ENCODE measurements at places on chromosomes 5 and 9.

- no peak for DNase-seq
Measured at GRCh38 chr5:108661590-108662219, 86.0 kb upstream of the FER start.

DNA sequence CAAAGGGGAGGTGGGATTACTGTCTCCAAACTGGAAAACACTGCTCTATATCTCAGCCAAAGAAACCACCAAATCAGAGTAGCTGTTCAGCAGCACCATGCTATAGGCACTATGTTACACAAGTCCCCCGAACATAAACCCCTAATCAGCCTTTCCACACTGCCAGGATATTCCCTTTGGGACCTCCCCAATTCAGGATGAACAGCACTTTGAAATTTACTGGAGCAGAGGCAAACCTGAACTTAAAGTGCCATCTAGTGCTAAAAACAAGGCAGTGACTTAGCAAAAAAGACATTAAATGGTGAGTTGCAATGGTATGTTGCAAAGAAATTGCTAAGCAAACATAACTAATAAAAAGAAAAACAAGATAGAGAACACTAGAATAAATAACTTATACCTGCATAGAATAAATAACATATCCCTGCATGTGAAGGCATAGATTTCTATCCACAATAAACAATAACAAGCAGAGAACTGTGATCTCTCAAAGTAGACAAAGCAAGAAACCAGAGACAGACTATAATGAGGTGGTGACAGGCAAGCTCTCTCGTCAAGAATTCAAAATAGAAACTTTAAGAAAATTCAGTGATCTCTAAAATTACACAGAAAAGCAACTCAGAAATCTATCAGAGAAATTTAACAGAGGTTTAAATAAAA, 584.4 kb upstream of the ACO1 start:
- DNase-seq: no peak

DNA sequence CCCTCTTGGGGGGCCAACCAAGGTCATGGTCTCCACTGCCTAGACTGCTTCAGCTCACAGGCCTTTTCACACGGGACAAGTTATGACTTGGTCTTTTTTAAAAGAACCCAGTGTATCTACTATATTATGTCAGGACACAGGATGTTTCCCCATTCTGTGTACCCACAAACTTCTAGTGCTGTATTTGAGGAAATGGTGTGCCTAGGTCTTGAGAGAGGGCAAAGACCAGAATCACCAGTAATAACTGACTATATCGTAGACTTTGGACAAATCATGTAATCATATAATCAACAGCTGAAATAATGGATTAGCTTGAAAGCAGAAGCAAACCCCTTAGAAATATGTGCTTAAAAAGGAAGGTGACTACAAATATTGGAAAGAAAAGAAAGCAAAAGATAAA, 133.3 kb downstream of the ARL15 start:
- no peak for DNase-seq

DNA sequence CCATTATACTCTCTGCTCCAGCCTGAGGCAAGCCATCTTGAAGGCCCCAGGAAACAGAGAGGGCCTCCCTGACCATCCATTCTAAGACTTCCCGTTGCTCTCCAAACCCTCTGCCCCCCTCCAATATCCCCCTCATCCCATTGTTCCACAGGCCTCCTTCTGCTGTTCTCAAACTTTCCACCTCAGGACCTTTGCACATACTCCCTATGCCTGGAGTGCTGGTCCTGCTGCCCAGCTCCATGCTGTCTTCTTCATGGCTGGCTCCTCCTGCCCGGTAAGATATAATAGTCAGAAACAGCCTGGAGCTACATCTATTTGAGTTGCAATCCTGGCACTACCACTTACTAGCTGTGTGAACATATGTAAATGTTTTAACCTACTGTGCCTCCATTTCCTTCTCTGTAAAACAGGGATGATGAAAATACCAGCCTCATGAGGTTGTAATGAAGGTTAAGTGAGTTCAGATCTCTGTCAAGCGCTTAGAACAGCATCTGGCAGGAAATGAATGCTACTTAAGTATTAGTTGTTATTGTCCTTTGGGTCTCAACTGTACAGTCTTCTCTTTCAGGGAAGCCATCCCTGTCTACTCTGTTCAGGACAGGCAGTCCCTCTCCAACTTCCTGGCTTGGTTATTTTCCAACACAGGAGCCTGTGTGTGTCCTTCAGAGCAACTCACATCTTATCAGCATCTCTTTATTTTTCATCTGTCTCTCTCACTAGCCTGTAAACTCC, 45.8 kb downstream of the TMOD1 start:
- no peak for DNase-seq

DNA sequence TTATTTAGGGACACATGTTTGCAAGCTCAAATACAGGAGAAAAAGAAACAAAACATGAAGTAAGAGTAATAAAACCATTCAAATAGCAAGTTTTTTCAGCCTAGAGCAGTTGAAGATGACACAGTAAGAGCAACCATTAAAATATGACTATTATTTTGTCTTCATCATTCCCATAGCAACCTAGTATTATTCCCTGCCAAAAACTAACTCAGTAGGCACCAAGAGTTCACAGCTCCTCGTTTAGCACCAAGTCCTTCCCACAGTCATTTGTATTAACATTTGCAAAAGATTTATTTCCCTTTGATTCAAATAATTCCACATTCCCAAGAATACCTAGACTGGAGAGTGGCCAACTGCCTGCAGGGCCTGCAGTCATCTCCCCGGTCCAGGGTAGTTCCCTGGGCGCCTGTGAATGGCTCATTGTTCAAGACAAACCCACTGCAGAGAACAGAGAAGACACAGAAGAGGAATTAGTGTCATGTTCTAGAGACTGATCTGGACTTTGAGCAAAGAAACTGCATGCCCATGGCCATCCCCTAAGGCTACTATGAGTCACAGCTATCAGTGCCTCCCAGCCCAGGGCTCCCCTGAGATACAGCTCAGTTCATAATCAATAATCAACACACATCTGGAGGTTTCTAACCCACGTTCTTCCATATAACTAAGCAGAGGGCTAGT, 139.1 kb upstream of the MAP3K1 start:
- DNase-seq: no peak

GRCh38 chr5:175460126-175460525, 16.1 kb upstream of the DRD1 start:
- no peak for DNase-seq

- no peak for DNase-seq
Measured at GRCh38 chr5:110896901-110897300, 158.1 kb downstream of the SLC25A46 start.

GRCh38 chr5:155303120-155303519, 289.6 kb downstream of the KIF4B start:
- no peak for DNase-seq

GRCh38 chr5:27773636-27774035, 735.2 kb upstream of the CDH9 start:
- no peak for DNase-seq

GRCh38 chr5:73499187-73499586, 945 bp downstream of the BTF3 start:
- DNase-seq: no peak

DNA sequence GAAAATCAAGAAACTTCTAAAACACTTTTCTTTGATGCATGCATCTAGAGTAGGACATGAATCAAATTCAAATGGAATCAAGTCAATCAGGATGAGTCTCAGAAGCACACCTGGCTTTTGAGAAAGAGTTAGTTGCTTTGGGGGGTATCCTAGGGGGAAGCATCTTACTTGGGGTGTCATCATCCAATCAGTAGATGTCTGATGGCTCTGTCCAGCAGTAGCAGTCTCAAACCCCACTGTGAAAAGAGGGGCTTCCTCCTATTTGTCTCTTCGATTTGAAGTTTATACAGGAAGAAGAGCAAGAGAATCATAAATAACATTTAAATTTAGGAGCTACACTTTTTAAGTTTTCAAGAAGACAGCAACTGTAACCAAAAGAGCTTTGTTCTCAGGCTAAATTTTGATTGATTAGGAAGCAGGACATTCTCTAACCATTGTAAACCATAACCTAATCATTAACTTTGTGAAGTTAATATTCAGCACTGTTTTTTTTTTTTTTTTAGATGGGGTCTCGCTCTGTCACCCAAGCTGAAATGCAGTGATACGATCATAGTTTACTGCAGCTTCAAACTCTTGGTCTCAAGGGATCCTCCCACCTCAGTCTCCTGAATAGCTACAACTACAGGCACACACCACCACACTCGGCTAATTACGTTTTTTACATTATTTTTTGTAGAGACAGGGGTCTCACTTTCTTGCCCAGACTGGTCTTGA, 614.7 kb downstream of the CSNK1G3 start:
- DNase-seq: no peak

DNA sequence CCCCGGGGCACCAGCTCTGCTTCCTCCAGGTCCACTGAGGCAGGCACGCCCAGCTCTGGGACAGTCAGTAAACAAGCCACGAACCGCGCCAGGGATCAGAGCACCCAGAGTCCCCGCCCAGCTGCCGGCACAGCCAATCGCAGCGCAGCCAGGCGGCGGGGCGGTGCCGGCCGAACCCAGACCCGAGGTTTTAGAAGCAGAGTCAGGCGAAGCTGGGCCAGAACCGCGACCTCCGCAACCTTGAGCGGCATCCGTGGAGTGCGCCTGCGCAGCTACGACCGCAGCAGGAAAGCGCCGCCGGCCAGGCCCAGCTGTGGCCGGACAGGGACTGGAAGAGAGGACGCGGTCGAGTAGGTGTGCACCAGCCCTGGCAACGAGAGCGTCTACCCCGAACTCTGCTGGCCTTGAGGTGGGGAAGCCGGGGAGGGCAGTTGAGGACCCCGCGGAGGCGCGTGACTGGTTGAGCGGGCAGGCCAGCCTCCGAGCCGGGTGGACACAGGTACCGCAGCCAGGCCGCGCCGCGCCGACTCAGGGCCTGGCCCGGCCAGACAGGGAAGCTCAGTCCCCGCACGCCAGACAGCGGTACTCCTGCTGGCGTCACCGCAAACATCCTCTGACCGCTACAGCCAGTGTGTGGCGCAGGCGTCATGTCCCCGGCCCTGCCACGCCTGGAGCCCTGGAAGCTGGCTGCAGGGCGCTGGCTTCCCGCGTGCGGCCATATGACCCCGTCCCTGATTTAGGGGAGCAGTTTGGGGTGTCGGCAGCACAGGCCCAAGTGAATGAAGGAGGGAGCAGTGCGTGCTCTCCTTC, at the start of gene CTSL:
CTSL (plus strand) TSS at position 220 of the 810 bp plus-strand sequence. CDS start 1,485 bp downstream, outside the sequence.
- no peak for DNase-seq

GRCh38 chr5:8059337-8059736, 190.4 kb downstream of the MTRR start:
- no peak for DNase-seq

DNA sequence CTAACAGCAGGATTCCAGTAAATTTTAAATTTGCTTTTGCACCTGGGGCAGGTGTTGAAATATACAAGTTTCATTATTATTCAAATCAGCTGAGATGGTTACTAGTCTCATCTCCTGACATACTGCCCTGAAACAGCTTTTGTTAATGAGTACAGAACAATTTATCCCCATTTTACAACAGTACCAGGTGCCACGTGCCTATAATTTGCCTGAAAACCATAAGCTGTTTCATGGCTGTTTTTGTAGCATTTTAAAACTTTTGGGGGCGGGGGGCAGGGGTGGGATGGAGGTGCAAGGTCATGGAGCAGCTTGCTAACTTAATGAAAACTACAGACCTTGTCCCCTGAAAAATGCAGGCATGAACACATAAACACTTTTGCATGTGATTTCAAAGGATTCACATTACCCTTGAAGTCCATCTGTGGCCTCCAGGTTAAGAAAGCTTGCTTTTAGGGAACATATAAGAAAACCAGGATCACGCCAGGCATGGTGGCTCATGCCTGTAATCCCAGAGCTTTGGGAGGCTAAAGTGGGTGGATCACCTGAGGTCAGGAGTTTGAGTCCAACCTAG, 42.1 kb downstream of the TIMD4 start:
- DNase-seq: no peak

DNA sequence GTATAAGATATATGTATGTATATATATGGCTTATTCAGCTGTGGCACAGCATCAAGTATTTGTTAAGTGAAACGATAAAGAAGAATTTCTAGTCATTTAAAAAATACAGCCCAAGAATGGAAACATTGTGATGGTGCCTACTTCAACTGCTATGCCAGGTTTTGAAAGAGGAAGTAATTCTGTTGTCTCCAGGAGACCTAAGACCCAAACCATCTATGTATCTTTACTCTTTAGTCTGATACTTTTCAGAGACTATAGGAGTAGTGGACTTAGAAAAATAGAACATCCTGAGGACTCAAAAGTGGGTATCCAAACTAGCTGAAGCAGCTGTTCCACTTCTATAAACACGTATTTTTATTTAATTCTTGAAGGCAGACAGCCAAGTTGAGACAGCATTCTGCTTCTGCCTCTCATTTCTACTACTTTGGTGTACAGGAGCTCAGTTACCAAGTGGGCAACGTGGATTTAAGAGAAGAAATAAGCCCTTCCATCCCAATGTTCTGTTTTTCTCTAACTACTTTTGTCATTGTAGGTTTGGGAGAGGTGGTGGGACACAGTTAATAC, 110.7 kb downstream of the RPS23 start:
- DNase-seq: no peak

DNA sequence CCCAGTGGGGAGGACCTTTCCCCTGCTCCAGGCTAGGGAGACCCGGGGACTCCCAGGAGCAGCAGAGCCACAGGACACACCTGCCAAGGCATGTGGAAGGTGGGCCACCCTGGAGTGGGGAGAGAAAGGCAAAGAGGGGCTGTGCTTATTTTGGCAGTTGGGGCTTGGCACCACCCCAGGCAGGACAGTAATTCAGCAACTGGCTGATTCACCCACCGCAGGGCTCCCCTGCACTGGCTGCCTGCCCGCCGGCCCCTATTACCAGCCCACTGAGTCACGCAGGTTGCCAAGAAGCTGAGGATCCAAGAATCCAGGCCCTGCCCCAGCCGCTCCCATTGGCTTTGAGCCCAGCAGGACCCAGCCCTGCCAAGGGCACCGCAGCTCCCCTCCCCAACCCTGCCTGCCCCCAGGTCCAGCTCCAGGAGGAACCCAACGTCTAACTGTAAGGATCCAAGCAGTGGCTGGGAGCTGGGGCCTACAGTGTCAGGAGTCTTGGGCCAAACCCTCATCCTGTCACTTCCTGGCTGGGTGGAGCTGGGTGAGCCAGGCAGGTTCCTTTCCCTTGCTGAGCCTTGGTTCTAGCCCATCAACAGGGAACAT, 14.2 kb upstream of the RALGDS start:
- no peak for DNase-seq

DNA sequence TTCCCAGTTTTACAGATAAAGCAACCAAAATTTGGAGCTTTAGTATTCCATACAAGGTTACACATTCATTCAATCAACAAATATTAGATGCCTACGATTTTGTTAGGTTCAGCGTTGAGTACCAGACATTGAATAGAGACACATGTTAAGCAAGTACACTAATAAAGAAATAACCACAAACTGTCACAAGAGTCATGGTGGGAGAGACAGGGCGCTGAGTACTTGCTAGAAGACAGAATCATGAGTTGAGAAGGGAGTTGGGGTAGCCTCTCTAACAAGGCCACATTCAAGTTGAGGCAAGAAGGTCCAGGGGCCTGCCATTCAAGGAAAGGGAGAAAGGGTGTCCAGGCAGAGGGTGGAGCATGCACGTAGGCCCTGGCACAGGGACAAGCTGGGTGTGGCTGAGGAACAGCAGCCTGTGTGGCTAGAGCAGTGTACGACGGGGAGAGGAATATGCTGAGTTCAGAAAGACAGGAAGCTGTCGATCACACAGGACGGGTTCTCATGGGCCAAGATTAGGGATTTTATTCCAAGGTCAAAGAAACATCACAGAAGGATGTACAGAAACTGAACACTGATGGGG, 17.0 kb downstream of the CDK5RAP2 start:
- DNase-seq: no peak

- DNase-seq: no peak
Measured at GRCh38 chr5:95721582-95722295, 9.4 kb upstream of the RHOBTB3 start.
